ENCODE measurements at places on chromosomes 6 and 20. TPM values are rescaled to one million over a fixed set of nuclear protein-coding genes. Genes with fewer than 3 reads are reported as not detected.

GRCh38 chr20:51554538-51555165 is 12.1 kb upstream of the NFATC2 start:
- DNase-seq: no peak

- DNase-seq: no peak
These were observed 323.6 kb downstream of the UBE3D start for GRCh38 chr6:82741996-82742385.

DNA sequence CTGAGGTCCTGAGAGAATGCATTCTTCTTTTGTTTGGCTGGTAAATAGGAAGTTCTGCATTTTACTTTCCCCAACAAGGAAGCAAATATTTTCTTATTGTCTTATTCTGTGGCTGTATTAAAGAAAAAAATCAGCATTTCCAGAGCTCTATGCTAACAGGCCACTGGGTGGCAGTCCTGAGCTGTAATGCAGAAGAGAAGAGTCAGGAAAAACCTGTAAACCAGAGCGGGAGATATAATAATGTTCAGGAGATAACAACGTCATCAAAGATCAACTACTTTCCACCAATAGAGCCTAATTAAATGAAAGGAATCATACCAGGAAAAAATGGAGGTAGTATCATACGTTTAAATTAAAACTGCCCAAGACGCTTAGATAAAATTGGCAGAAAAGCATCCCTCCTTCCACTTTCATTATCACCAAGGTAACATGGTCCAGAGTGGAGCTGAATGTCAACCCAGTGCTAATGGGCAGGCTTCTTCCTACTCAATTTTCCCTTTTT is 55.6 kb upstream of the CARMIL1 start:
- DNase-seq: peak; percentile 75

Gene SLC22A2
- not detected for total RNA-seq

Gene EDN1
- 0.54 TPM for total RNA-seq

DNA sequence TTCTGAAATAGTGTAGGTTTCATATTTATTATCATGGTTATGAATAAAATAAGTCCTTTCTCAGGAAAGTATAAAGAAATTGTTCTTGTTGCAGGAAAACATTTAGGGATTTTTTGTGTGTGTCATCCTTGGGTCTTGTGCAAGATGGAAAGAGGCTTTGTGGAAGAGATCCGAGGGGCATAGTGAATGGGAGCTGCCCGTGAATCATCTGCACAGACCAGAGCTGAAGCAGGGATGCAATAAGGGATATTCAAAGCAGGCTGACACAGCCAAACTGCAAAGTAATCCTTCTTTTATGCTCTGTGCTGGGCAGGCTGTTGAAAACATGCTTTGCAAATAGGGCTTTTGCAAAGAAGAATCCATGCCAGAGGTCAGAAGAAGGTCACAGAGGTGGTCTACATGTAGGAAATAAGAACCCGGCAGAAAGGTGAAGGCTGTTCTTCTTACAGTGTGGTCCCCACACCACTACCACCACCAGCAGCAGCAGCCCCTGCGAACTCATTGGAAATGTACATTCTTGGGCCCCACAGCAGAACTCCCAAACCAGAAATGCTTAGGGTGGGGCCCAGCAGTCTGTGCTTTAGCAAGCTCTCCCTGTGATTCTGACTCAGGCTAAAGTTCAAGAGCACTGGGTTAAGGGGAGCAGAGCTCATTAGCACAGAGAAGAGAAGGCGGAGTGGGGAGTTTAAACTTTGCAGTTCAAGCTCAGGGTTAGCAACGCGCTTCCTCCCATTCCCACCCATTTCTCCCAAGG is 237.6 kb downstream of the QKI start:
- no peak for DNase-seq

GRCh38 chr6:134809130-134809529 is 140.8 kb downstream of the ALDH8A1 start:
- no peak for DNase-seq

Gene CFAP206
- total RNA-seq: 1.9 TPM

GRCh38 chr6:68040312-68040778 is 594.7 kb upstream of the ADGRB3 start:
- no peak for DNase-seq

DNA sequence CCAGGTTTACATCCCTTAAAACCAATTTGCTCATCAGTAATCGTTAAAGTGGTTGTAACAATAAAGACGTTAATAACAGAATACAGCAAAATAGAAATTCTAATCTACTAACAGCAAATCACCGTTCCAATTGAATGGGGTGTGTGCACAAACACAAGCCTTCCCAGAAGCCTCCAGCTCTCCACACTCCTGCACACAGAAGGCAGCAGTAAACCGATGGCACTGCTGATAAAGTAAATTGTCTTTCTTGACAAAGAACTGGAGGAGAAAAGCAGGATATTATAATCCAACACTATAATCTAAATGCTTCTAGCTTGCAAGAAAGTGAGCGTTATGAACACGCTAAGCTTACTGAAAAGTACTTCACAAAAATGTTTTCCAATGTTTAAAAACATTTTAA is 7.0 kb downstream of the ZNF217 start:
- DNase-seq: no peak

GRCh38 chr20:54680872-54681619 is 205.7 kb downstream of the DOK5 start:
- peak; percentile 48 for DNase-seq

GRCh38 chr6:121235386-121235785 is 98.9 kb downstream of the TBC1D32 start:
- no peak for DNase-seq

All from glutamatergic neuron (in vitro differentiated cells).